ENCODE measurements at places on chromosomes 13 and 19.

GRCh38 chr19:38683393-38684077 lies 36.1 kb downstream of the ACTN4 start:
- no peaks in the 10 kb centered on the region for H3K27me3 ChIP-seq
- no peaks in the 10 kb centered on the region for H3K36me3 ChIP-seq
- H3K27ac ChIP-seq, result no peak overlapping the region
- peaks cover 84% of the 10 kb centered on the region for H3K4me1 ChIP-seq
- DNase-seq, result no peak
- H3K4me3 ChIP-seq, result no peak overlapping the region

DNA sequence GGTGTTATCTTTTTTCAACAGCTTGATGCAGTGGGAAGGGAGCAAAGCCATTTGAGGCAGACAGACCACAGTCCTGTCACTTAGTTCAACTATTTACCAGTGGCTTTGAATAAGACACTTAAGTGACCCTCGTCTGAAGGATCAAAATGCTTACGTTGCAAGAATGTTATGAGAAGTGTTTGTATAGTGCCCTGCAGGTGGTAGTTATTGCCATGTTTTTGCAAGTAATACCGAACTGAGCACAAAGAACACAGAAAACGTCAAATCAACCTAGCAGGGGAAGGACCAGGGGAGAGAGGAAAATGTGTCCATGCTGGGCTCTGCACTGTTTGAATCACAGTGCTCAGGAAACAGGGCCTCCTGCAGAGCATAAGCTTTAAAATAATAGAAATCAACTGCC lies 2.8 kb downstream of the SOHLH2 start:
- H3K27me3 ChIP-seq, result no peaks in the 10 kb centered on the region
- no peak for DNase-seq
- no peaks in the 10 kb centered on the region for H3K4me1 ChIP-seq

DNA sequence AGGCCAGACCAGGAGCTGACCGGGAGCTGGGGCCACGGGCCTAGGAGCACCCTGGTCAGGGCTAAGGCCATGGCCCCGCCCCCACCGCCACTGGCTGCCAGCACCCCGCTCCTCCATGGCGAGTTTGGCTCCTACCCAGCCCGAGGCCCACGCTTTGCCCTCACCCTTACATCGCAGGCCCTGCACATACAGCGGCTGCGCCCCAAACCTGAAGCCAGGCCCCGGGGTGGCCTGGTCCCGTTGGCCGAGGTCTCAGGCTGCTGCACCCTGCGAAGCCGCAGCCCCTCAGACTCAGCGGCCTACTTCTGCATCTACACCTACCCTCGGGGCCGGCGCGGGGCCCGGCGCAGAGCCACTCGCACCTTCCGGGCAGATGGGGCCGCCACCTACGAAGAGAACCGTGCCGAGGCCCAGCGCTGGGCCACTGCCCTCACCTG lies 6.6 kb downstream of the SPHK2 start:
- no peak for DNase-seq
- H3K27ac ChIP-seq, result no peak overlapping the region
- H3K27me3 ChIP-seq, result no peaks in the 10 kb centered on the region
- H3K36me3 ChIP-seq, result no peaks in the 10 kb centered on the region
- no peak overlapping the region for H3K4me3 ChIP-seq

- peaks cover 3% of the 10 kb centered on the region for H3K36me3 ChIP-seq
- peak overlapping the region; percentile 84 for H3K4me3 ChIP-seq
- no peak for DNase-seq
- peak overlapping the region; percentile 93 for H3K27ac ChIP-seq
- H3K27me3 ChIP-seq, result no peaks in the 10 kb centered on the region
Observed at GRCh38 chr19:1856698-1857603, 6.4 kb downstream of the KLF16 start.

GRCh38 chr19:30322641-30323320 lies 49.4 kb upstream of the ZNF536 start:
- no peaks in the 10 kb centered on the region for H3K4me1 ChIP-seq
- H3K4me3 ChIP-seq, result no peak overlapping the region
- H3K27me3 ChIP-seq, result no peaks in the 10 kb centered on the region
- no peak for DNase-seq

DNA sequence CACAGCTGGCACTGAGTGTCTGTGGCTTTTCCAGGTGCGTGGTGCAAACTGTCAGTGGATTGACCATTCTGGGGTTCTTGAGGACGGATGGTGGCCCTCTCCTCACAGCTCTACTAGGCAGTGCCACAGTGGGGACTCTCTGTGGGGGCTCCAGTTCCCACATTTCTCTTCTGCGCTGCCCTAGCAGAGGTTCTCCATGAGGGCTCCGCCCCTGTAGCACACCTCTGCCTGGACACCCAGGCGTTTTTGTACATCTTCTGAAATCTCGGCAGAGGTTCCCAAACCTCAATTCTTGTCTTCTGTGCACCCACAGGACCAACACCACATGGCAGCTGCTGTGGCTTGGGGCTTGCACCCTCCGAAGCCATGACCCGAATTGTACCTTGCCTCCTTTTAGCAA lies 9.2 kb downstream of the ZNF627 start:
- no peak for DNase-seq
- no peaks in the 10 kb centered on the region for H3K27me3 ChIP-seq
- no peaks in the 10 kb centered on the region for H3K4me1 ChIP-seq
- no peak overlapping the region for H3K4me3 ChIP-seq
- H3K27ac ChIP-seq, result no peak overlapping the region

DNA sequence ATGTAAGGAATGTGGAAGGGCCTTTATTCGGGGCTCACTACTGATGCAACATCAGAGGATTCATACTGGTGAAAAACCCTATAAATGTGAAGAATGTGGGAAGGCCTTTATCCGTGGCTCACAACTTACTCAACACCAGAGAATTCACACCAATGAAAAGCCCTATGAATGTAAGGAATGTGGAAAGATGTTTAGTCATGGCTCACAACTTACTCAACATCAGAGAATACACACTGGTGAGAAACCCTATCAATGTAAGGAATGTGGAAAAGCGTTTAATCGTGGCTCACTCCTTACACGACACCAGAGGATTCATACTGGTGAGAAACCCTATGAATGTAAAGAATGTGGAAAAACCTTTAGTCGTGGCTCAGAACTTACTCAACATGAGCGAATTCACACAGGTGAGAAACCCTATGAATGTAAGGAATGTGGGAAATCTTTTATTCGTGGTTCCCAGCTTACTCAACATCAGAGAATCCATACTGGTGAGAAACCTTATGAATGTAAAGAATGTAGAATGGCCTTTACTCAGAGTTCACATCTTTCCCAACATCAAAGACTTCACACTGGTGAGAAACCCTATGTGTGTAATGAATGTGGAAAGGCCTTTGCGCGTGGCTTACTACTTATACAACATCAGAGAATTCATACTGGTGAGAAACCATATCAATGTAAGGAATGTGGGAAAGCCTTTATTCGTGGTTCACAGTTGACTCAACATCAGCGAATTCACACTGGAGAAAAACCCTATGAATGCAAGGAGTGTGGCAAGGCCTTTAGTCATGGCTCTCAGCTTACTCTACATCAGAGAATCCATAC lies 44.3 kb downstream of the ZNF585A start:
- peak overlapping the region; percentile 39 for H3K4me3 ChIP-seq
- H3K36me3 ChIP-seq, result peaks cover 15% of the 10 kb centered on the region
- DNase-seq, result no peak
- H3K27ac ChIP-seq, result no peak overlapping the region
- H3K27me3 ChIP-seq, result no peaks in the 10 kb centered on the region
- H3K4me1 ChIP-seq, result no peaks in the 10 kb centered on the region

- no peaks in the 10 kb centered on the region for H3K36me3 ChIP-seq
- no peaks in the 10 kb centered on the region for H3K27me3 ChIP-seq
- peak overlapping the region; percentile 57 for H3K27ac ChIP-seq
- no peak overlapping the region for H3K4me3 ChIP-seq
- peaks cover 17% of the 10 kb centered on the region for H3K4me1 ChIP-seq
Observed at GRCh38 chr19:982567-983170, 1.5 kb upstream of the WDR18 start.

- H3K27me3 ChIP-seq, result no peaks in the 10 kb centered on the region
- H3K4me3 ChIP-seq, result no peak overlapping the region
- no peak for DNase-seq
Observed at GRCh38 chr13:33937373-33938098, 119.6 kb downstream of the RFC3 start.

DNA sequence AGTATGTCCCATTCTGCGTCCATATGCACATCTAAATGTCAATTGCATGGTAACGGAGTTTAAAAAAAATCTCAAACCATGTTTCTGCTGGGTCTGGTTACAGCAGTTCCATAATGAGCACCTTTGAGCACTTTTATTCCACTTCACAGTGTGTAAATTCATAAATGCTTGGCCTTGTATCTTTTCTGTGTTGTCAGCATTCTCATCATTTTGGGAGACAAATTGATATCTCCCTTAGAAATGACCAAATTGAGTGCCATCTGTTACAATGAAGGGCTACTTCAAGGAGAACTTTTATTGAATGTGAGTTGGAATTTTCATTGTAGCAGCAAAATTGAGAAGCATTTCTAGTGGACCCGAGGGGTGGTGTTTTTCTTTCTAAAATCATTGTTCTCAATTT lies 432.9 kb upstream of the PCDH9 start:
- no peak overlapping the region for H3K4me3 ChIP-seq
- no peak overlapping the region for H3K27ac ChIP-seq
- DNase-seq, result no peak
- no peaks in the 10 kb centered on the region for H3K36me3 ChIP-seq

DNA sequence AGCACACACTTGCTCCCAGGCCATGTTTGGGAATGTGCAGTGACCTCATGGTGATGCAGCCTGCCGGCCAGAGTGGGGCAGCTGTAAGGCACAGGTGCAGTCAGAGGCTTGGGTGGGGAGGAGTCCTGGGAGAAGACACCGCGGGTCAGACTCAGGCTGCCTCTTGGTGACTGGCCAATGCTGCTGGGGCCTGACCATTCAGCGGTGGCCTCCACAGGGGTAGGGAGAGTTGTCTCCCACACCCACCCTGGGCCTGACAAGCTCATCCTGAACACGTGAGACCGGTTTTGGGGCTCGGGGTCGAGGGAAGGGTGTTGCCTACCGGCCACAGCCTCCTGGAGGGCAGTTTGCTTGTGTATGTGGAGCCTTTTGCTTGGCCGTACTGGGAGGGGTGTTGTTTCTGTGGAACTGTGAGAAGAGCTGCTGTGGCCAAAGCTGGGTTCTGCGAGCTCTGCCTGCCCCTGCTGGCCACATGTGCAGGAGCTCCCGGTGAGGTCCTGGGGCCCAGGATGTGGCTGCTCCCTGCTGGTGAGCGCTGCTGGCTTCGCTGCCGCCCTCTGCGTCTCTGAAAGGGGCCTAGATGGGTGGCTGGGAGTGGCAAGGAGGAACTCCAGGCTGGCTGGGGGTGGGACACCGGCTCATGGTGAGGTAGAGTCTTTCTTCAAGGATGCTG lies 22.1 kb downstream of the UPF1 start:
- H3K4me1 ChIP-seq, result peaks cover 6% of the 10 kb centered on the region
- H3K4me3 ChIP-seq, result no peak overlapping the region
- H3K27ac ChIP-seq, result no peak overlapping the region
- no peaks in the 10 kb centered on the region for H3K27me3 ChIP-seq

DNA sequence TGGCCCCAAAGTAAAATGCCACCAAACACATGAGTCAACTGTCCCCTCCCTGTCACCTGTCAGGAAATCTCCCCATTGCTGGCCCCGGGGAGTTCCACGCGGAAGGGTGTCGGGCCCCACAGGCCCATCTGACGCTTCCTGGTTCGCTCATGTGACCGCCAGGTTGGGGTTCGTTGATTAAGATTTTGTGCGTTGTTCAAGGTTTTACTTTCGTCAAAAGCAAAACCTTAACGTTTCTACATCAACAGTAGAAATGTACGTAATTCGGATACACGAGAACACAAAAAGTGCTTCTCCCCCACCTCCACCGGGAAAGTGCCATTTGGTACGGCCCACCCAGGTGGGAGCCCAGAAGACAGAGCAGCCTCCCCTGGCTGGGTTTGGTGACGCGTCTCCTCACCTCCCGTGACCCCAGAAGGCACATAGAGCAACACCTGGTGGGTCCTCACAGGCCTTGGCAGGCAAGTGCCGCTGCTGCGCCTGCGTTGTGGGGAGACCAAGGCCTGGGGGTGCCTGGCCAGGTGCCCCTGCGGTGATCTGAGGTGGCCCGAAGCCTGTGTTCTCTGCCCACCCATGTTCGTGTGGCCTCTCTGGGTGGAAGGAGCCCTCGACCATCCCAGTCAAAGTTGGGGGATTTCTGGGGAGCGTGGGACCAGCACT lies 161.6 kb downstream of the KDM4B start:
- DNase-seq, result peak; percentile 81
- peak overlapping the region; percentile 92 for H3K27ac ChIP-seq
- H3K27me3 ChIP-seq, result no peaks in the 10 kb centered on the region
- H3K4me1 ChIP-seq, result no peaks in the 10 kb centered on the region
- H3K36me3 ChIP-seq, result no peaks in the 10 kb centered on the region
- H3K4me3 ChIP-seq, result no peak overlapping the region

DNA sequence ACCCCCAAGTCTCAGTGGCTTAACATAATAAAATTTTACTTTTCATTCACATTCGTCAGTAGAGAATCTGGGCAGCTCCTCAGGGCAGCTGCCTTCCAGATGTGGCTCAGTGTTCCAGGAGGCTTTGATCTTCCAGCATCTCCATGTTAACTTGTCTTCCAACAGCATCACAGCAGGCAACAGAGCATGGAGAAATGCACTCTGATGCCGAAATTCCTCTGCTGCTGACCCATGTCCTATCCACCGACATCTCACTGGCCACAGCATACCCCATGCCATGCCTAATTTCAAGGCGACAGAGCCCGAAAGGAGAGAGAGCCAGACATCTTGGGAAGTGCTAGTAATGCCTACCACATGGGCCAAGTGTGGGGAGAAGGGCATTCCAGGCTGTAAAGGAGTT lies 64.9 kb upstream of the MEDAG start:
- H3K4me3 ChIP-seq, result no peak overlapping the region
- no peak for DNase-seq

GRCh38 chr19:14012378-14012915 lies 6.3 kb upstream of the RFX1 start:
- H3K4me1 ChIP-seq, result no peaks in the 10 kb centered on the region
- no peak for DNase-seq
- H3K4me3 ChIP-seq, result no peak overlapping the region
- no peaks in the 10 kb centered on the region for H3K36me3 ChIP-seq
- H3K27ac ChIP-seq, result no peak overlapping the region
- H3K27me3 ChIP-seq, result no peaks in the 10 kb centered on the region

DNA sequence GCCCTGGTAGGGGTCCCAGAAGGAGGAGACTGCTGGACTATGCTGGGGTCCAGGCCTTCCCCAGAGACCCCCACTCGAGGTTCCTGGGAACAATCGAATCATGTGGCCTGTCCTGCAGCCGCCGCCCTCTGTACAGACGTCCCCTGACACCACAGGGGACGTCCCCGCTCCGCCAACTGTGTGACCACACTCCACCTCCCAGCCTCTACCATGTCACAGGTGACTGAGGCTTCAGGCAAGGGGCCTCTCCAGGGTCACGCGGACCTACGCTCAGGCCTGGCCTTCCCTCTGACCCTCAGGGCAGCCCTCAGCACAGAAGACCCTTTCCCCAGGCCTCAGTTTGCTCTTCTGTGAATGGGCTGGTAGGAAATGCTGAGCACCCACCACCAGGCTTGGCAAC lies 13.1 kb upstream of the TMEM161A start:
- H3K4me1 ChIP-seq, result no peaks in the 10 kb centered on the region
- H3K4me3 ChIP-seq, result no peak overlapping the region
- H3K27me3 ChIP-seq, result no peaks in the 10 kb centered on the region
- no peaks in the 10 kb centered on the region for H3K36me3 ChIP-seq

GRCh38 chr13:102709536-102709935 lies 14.7 kb upstream of the METTL21C start:
- H3K4me3 ChIP-seq, result no peak overlapping the region
- DNase-seq, result no peak
- no peak overlapping the region for H3K27ac ChIP-seq
- no peaks in the 10 kb centered on the region for H3K4me1 ChIP-seq

GRCh38 chr19:49739098-49739497 lies 24.0 kb downstream of the TSKS start:
- no peaks in the 10 kb centered on the region for H3K27me3 ChIP-seq
- H3K4me3 ChIP-seq, result no peak overlapping the region
- no peaks in the 10 kb centered on the region for H3K36me3 ChIP-seq
- no peak overlapping the region for H3K27ac ChIP-seq
- no peak for DNase-seq
- no peaks in the 10 kb centered on the region for H3K4me1 ChIP-seq
